ENCODE measurements at places on chromosomes 12 and 14.

- no peak for DNase-seq
Observed at GRCh38 chr12:1540690-1541089, 53.7 kb downstream of the FBXL14 start.

GRCh38 chr12:21849878-21850277 lies 75.4 kb upstream of the KCNJ8 start:
- no peak for DNase-seq

DNA sequence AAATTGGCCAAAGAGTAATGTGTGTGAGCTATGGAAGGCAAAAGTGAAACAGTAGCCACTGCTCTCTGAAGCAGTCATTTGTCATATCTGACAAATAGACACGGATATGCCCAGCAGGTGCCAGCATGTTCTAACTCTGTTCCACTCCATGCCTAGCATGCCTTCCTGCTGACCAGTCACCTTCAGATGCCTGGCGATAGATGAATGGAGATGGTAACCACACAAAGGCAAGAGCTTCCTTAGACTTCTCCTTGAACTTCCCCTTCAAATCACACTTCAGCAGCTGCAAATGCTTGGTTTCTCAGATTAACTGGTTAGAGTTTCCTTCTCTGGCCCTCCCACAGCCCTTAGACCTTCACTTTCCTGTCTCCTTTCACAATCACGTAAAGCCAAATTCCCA lies 429.9 kb downstream of the DAD1 start:
- no peak for DNase-seq

DNA sequence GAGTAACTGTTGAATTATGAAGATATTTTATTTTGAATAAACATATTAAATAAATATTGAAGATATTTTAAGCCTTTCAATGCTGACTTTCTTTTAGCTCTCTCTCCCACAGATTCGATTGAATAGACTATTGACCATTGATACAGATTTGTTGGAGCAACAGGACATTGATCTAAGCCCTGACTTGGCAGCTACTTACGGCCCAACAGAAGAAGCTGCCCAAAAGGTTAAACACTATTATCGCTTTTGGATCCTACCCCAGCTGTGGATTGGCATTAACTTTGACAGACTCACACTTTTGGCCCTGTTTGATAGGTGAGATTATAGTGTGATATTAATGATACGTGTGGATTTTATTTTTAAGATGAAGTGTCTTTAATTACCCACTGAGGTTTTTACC lies 105.6 kb downstream of the PCNX1 start:
- no peak for DNase-seq

DNA sequence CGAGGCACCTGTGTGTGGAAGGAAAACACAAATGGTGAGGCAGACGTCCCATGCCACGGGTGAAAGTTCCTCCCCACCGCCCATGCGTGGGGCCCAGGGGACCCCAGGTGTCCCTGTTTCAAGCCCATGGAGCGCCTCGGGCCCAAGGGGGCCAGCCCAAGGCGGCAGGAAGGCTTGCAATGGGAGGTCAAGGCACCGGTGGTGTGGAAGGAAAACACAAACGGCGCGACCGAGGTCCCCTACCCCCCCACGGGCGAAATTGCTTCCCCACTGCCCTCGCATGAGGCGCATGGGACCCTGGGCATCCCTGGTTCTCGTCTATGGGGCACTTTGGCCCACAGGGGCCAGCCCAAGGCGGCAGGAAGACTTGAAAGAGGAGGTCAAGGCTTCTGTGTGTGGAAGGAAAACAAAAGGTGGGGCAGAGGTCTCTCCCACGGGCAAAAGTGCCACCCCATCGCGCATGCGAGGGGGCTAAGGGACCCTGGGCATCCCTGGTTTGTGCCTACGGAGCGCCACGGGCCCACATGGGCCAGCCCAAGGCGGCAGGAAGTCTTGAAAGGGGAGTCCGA lies 379.4 kb downstream of the ALG10 start:
- DNase-seq, result no peak

DNA sequence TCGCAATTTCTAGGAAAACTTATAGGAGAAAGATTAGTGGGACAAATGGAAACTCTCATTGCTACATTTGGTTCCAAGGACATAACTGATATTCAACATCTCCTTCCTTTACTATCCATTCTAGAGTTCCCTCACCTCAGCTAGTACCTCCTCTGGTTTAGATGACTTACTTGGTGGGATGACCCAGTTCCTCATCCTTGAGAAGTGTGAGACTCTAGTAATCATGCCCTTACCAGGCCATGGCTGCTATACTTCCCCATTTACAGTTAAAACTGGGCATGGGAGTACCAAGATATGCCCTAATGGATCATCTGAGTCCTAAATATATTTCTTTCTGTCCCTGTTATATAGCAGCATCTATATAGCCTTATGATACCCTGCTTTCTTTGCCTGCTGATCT lies 58.1 kb downstream of the IFT81 start:
- no peak for DNase-seq

DNA sequence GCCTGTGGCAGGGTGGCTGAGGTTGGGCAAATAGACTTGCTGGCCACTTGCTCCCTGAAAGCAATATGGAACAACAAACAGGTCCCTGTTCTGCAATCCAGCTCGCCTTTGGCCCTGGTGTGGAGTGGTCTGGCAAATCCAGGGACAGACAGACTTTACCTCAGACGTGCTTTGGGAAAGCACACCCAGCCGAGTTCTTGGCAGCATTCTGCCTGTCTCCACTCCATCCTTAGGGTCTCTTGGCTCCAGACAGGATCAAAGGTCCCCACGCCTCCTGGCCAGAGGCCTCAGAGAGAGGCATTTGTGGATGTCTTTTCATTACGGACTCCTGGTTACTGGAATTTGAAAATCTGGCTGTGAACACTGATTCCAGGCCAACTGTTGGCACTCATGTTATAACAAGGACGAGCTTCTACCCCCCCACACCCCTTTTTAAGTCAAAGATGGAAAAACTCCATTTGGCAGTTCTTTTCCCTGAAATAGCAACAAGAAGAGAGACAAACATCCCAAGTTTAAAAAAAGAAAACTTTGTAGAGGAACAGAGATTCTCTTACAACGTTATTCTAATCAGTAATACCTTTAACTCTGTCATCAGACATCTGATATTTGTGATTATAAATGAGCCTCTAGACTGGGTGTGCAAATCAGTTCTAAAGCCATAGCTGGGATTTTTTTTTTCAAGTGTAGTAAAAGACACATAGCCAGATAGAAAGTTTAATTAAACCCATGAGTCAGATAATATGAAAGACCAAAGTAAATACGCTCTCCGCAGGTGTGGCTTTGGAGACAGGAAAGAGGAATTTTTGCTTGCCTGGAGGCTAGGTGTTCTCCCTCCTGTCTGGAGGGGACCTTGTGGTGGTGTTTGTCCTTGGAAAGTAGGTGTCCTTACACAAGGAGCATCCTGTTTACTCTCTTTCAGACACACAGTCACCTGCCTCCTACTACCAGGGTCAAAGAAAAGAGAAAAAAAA lies 60.7 kb downstream of the GALNT8 start:
- DNase-seq, result no peak

- peak; percentile 50 for DNase-seq
Observed at GRCh38 chr12:81949841-81950308, 190.7 kb upstream of the PPFIA2 start.

- peak; percentile 78 for DNase-seq
Observed at GRCh38 chr12:130013771-130014484, 110.1 kb upstream of the TMEM132D start.

- DNase-seq, result no peak
Observed at GRCh38 chr14:58899317-58899713, 261.6 kb downstream of the DACT1 start.

DNA sequence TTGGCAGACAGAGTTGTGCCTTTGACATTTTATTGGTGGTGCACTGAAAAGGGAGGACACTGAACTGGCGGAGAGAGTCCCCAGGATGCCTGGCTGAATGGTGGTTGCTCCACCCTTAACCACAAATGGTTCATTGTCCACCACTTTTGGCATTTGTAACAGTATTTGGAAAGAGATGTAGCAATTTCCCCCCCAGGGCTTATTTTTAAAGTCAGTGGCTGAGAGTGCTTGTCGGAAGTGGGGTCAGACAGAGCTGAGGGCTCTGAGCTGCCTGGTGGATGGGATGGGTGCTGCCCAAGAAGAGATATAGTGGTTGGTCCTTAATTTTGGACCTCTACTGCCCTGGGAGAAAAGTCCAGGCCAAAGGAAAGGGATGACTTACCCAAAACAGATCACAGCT lies 31.5 kb upstream of the FGF6 start:
- no peak for DNase-seq

DNA sequence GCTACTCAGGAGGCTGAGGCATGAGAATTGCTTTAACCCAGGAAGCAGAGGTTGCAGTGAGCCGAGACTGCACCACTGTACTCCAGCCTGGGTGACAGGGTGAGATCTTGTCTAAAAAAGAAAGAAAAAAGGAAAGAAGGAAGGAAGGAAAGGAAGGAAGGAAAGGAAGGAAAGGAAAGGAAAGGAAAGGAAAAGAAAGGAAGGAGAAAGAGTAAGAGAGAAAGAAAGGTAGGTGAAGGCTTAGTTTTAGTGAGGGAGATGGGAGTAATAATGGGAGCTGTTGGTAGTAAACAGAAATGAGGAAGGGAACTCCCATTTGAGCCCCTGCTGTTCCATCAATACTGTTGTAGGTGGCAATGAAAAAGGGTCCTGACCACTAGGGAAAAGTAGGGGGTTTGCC lies 28.8 kb downstream of the SLC24A4 start:
- DNase-seq, result no peak

DNA sequence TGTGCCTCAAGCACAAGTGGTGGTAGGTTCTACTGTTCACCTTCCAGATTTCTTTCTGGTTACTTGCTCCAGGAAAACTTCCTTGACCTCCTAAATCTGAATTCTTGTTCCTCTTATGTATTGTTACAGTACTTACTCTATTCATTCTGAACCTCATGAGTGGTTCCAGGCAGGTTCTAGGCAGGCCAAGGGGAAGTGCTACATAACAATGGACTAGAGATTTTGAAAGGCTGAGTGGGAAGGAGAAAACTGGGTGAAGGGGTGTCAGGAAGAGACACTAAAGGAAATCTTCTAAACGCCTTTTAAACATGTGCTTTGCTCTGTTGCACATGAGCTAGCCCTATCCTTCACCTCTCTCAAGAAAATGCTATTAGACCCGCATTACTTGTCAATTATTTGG lies 1.6 kb downstream of the YARS2 start:
- DNase-seq, result no peak

- DNase-seq, result no peak
Observed at GRCh38 chr12:109109746-109110350, 6.5 kb upstream of the ACACB start.

DNA sequence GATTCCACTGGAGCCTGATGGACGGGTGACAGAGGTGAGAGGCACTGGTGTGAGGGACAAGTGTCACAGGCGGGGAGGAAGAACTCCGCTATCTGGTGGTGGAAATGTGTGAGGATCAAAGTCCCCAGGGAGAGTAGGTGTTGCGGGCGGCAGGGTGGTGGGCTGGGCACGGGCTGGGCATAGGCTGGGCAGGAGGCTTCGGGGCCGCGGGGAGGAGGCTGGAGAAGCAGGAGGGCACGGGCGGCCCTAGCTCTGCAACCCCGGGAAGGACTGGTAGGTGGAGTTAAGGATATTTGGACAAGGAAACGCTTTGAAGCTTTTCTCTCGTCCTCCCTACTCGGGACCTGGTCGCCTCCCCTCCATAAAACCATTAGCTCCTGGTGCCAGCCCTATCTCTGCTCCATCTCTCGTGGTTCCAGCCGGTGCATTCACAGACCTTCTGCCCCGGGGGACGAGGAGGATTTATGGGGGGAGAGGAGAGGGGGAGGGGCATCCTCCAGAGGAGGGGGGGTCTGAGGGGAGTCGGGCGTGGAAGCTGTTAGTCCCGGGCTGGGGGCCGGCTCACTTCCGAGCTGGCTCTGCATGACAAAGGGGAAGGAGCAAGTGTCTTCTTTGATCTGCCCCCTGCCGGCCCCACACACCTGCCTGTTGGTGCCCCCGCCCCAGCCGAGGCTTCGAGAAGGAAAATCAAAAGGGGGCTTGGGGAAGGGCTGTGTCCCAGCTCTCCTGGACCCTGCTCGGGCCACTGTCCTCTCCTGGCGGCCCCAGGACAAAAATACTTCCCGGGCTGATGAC lies 504 bp downstream of the WNT5B start:
- peak; percentile 80 for DNase-seq

Measured in NCI-H1417 (cell line).